ENCODE measurements at places on chromosomes 16 and 17. TPM values are rescaled to one million over a fixed set of nuclear protein-coding genes. Genes with fewer than 3 reads are reported as not detected.

CETP gene
- 0.14 TPM for total RNA-seq

CHRNE gene
- 0.84 TPM for total RNA-seq

HOXB5 gene
- total RNA-seq, result not detected

CCDC200 gene
- not detected for total RNA-seq

DNA sequence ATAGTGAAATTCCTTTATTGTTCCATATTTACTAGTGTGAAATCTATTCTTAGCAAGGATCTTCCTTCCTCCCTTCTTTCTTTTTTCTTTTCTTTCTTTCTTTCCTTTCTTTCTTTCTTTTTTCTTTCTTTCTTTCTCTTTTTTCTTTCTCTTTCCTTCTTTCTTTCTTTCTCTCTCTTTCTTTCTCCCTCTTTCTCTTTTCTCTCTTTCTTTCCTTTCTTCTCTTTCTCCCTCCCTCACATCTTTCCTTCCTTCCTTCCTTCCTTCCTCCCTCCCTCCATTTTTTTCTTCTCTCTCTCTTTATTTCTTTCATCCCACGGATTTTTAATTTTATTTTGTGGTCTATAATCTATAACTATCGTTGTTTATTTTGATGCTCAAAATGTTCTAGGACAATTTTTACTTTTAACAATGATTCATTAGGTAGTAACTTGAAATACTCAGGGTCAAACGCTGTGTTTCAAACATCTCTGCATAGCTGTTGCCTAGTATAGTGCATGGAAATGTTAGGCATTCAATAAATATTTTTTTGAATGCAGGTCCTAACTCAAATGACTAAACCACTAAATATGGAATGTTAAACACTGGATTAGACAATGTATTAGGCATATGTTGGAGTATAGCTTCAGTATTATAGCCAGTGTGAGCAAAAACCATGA is 178.3 kb downstream of the MAP2K6 start:
- no peak overlapping the region for H3K27ac ChIP-seq
- no peak for DNase-seq
- H3K36me3 ChIP-seq, result no peaks in the 10 kb centered on the region
- H3K27me3 ChIP-seq, result no peaks in the 10 kb centered on the region
- H3K4me3 ChIP-seq, result no peak overlapping the region

DNA sequence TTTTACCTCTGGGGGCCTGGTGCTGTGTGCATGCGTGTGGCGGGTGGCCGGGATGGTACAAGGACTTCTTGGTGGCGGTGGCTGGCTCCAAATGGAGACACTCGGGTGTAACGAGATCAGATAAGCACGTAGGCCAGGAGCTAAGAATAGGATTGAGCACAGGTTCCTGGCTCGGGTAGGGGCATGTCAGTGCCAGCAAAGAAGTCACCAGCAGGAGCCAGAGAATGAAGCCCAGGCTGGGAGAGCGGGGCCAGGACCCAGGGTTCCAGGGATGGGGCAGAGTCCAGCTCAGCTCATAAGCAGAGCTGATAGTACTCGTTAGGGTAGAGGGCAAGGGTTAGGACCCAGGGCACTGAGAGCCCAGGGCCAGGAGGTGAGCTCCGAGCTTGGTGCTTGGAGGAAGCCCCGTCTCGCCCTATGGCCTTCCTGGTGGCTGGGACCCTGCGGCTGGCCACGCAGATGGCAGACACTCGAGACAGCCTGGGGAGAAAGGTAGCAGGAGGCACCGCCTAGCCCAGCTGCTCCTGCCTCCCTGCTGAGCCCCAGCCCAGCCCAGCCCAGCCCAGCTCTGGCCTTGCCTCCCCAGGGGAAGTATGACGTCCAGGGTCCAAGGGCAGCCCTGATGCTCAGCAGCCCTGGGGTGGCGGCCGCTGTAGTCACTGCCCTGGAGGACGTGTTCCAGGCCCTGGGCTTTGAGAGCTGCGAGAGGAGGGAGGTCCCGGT is 8.9 kb downstream of the ZNF213 start:
- no peaks in the 10 kb centered on the region for H3K4me1 ChIP-seq

DNA sequence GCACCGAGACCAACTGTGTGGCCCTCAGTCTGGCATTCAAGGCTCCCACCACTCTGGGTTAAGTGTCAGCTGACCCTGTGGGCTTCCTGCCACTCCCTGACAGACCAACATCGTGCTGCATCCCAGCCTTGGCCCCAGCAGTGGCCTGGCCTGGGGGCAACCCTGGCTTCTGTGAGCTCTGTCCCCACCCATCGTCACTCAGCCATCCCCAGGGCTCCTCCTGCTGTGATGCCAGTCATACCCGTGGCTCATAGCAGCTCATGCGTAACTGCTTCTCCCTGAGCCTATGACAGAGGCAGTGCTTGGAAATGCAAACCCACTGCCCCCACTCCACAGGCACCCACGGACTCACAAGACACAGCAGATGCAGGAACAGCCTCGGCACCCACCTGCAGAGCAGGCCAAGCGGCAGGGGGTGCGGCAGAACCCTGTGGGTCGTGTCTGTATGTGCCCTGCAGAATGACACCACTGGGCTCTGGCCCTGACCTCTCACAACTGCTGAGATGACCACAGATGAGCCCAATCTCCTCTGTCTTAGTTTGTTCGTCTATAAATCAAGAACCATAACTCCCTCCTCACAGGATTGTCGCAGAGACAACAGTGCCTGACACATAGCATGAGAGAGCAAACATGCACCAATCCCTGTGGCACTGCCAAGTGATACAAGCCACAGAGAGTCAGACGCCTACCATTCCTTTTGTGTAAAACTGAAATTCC is 26.6 kb downstream of the PIEZO1 start:
- peaks cover 11% of the 10 kb centered on the region for H3K4me1 ChIP-seq
- H3K36me3 ChIP-seq, result no peaks in the 10 kb centered on the region
- DNase-seq, result no peak
- H3K4me3 ChIP-seq, result no peak overlapping the region

- H3K27ac ChIP-seq, result no peak overlapping the region
- no peaks in the 10 kb centered on the region for H3K4me1 ChIP-seq
- H3K27me3 ChIP-seq, result no peaks in the 10 kb centered on the region
- no peak for DNase-seq
- no peaks in the 10 kb centered on the region for H3K36me3 ChIP-seq
- no peak overlapping the region for H3K4me3 ChIP-seq
These were observed 14.0 kb downstream of the NAGPA start for GRCh38 chr16:5019775-5020174.

- no peak for DNase-seq
- H3K4me3 ChIP-seq, result no peak overlapping the region
- no peak overlapping the region for H3K27ac ChIP-seq
- peaks cover 2% of the 10 kb centered on the region for H3K27me3 ChIP-seq
- no peaks in the 10 kb centered on the region for H3K36me3 ChIP-seq
These were observed 57.4 kb upstream of the COX10 start for GRCh38 chr17:14011740-14012405.
